ENCODE measurements at places on chromosomes 12 and 14.
A peak's percentile ranks its signal among the peaks of the same experiment; 100 is the strongest.

DNA sequence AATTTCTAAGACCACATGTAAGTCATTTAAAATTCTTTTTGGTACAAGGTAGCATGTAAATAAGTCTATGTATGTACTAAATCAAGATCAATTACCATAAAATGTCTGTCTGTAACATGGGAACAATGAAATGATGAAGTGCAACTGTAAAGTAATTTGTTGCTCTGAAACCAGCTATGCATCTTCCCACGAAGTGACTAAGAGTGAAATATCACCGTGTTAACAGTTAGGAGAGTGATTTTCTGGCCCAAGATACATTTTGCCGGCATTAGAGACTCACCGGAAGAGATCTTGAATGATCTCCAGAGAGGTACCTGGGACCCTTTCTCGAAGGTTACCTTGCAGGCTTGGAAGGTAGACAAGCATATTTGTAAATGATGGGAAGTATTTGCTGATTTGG, 105.8 kb downstream of the SAMD4A start:
- DNase-seq, result no peak

- no peak for DNase-seq
These were observed 39.0 kb upstream of the LDHB start for GRCh38 chr12:21696625-21697024.

DNA sequence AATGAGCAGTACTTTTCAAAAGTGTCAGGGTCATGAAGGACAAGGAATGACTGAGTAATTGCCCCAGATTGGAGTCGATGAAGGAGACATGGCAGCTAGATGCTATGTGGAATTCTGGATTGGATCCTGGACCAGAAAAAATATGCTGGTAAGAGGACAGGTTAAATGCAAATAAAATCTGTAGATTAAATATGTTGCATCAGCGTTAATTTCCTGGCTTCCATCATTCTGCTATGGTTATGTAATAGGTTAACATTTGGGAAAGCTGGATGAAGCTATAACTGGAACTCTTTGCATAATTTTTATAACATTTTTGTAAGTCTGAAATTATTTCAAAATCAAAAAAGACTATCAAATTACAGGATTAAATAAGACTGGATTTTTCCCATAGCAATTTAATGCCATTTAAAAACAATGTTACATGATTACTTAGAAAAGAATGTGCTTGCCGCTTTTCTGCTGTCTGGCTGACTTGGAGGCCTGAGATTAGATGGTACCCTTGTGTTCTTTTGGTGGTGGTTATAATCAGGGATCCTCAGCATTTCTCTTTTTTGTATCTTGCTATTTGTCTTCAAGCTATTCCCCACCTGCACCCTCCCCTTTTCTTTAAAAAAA, 65.1 kb downstream of the FBXW8 start:
- no peak for DNase-seq

DNA sequence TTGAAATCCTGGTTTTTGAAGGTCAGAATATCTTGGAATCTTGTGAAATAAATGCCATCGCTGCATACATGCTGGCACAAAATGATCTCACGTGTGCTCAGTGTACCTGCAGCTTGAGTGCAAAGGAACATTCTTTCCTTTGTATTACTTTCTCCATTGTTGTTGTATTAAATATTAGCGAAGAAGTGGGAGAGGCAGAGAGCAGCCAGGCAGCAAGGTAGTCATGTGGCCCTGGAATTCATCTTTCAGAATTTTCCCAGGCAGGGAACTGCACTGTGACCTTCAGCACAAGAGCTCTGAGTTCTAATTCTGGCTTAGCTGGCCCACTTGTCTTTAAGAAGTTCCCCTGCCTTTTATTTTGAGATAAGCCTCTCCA, 145.5 kb downstream of the PRKCH start:
- DNase-seq, result no peak

- DNase-seq, result no peak
These were observed 196.3 kb downstream of the PPM1H start for GRCh38 chr12:62738616-62739015.

GRCh38 chr14:58088961-58089360, 63.1 kb downstream of the ARMH4 start:
- no peak for DNase-seq

DNA sequence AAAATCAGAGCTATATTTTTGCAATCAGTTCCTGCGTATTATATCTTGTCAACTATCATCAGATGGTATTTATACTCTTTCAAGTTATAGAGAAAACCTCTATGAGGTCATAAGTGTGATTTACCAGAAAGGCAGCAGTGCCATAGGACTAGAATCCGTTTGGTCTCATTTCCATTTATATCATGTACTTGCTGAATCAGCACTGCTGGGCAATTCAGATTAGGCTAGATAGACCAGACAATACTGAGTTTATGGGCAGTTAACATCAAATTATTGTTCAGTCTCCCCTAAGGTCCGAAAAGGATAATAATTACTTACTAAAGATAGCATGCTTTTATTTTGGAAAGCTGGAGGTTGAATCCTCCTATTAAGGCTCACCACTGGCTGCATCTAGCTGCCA, 6.8 kb upstream of the KERA start:
- no peak for DNase-seq

DNA sequence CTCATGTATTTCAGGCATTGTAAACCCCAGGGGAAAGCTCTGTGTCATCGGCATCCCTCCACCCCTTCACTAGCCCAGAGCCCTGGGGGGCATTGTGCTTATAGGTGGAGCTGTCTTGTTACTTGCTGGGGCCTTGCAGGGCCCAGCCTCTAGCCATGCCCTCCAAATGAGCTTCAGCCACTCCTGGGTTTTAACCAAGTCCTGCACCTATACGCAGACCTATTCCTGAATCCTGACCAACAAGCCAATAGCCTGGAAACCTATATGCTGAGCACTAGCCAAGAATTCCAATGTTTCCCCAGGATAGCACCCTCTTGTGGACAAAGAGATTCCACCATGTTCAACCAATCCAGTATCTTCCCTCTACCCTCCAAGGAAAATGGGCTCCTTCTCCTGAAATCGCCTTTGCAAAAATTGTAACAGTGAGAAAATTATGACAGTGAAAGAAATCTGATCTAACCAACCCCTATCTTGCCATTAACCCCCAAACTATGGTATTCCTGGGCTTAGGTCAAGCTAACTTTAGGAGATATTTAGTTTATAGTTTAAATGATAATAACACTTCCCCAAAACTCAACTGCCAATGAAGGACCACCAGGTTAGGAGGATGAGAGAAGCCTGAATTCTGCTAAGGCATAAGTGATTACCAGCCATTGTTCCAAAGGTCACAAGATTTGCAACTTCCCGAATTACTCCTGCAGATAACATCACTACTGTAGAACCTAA, 55.5 kb downstream of the TTC7B start:
- peak; percentile 55 for DNase-seq

DNA sequence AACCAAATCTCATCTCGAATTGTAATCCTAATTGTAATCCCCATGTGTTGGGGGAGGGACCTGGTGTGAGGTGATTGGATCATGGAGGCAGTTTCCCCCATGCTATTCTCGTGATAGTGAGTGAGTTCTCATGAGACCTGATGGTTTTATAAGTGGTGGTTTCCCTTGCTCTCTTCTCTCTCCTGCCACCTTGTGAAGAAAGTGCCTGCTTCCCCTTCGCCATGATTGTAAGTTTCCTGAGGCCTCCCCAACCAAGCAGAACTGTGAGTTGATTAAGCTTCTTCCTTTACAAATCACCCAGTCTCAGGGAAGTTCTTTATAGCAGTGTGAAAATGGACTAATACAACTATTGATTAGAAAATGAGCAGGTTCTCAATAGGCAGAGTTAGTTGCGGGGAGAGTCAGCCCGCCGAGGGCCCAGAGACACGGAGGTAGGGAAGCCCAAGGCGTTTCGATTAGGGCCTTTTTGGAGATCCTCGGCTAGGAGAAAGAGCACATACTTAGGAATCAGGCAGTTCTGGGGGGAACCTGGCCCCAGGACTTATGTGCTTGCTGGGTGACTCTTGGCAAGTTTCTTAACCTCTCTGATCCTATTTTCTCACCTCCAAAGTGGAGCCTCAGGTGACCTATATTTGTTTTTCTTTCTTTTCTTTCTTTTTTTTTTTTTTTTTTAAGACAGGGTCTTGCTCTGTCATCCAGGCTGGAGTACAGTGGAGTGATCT, 65.7 kb downstream of the MVK start:
- peak; percentile 24 for DNase-seq

DNA sequence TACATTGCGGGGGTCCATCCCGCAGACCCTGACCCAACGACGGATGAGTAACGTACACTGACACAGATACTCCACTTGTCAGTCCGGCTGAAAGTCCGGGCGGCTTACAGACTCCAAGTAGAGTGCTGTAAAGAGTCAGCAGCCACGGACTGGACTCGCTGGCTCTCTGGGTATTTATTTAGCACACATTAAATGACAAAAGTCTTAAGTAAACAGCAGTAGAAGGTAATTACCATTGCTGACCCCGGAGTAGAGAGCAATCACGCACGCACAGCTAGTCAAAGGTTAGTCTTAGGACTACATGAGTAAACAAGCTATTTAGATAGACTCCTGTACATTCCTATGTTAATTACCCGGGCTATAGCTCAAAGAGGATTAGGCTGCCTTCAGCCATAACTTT, 780.9 kb downstream of the RPS29 start:
- DNase-seq, result no peak

- no peak for DNase-seq
These were observed 4.0 kb downstream of the P2RX2 start for GRCh38 chr12:132622437-132623071.

DNA sequence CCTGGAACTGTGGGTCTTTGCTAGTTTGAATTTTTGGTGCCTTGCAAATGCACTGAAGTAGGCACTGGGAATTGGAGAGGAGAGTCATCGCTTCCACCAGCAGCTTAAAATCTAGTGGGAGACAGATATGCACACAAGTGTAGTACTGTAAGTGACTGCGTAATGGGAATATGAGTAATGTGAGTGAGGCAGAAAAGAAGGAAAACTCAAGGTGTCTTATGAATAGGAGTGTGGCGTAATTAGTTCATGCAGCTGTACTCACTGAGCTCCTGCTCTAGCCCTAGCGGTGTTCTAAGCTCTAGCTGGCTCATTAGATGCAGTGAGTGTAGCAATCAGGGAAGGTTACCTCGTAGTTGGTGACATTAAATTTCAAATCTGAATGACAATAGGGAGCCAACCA, 2.8 kb downstream of the TCP11L2 start:
- no peak for DNase-seq

DNA sequence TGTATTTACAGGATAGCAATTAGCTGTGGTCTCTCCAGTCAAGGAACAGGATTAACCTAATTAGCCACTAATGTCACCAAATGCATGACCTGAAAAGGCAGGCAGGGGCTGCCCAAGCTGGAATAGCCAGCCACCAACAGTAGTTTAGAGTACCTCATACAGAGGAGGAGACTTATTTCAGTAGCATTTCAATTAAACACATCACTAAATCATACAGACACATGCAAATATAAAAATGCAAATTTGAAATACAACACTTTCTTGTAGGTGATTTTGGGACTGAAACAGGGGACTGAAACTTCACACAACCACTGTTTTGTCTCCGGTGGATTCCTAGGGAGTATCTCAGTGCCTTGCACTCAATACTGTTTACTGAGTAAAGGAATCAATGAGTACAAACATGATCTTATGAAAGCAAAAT, 636 bp upstream of the IFNG-AS1 start:
- DNase-seq, result no peak

- no peak for DNase-seq
These were observed 3.0 kb upstream of the PITPNM2 start for GRCh38 chr12:123153906-123154305.

- peak; percentile 83 for DNase-seq
These were observed 2.1 kb downstream of the DDN start for GRCh38 chr12:48996794-48997718.

- DNase-seq, result no peak
These were observed 11.1 kb downstream of the COQ6 start for GRCh38 chr14:73961192-73961591.

DNA sequence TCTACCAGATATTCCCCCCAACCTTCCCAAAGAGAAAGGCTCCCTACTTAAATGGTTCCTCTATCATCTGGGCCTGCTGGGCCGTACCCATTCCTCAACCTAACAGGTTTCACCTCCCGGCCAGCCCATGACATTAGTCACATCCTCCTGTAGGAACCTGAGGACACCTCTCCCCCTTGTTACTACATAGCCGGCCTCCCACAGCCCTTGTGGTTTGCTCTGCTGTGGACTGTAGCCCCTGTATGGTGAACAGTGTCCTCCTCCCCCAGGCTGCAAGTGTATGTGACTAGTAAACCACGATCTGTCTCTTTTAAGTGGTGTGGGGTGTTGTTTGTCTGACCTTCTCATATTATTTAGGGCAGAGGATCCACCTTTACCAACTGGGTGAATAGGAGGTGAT, 371.7 kb downstream of the RGS6 start:
- no peak for DNase-seq

DNA sequence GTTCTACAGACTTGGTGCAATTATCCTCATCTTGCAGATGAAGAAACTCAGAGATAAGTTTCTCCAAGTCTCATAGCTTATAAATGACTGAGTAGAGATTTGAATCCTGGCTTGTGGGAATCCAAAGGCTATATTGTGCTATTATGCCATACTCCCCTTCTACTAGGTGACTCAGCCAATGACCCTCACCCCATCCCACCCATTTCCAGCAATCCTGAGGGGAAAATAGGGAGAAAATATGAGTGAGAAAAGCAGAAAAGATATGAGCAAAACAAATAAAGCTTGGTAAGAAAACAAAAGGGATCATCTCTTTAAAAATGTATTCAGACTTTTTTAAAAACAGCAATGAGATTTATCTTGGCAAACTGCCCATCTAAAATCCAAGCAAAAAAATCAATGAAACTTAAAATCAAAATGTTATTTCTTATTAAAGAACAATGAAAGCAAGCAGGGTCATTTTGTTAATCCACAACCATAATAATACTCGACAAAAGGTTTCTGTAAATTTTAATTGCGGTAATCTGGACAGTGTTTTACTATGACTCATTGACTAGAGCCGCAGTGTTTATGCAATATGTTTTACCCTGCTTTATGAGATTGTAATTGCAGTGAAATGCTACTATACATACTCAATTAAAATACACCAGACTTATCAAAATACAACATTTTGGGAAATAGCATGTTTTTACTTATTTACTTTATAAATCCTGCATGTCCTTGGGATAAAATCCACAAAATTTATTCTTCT, 13.1 kb upstream of the LGR5 start:
- no peak for DNase-seq

All from A549 (cell line).